Cortex of kidney (tissue), 1 donor: ENCODE measurements at places on chromosomes 5 and 9.

GRCh38 chr5:96566833-96567587 lies 95.2 kb upstream of the CAST start:
- no peak for DNase-seq

- DNase-seq, result no peak
Observed at GRCh38 chr9:91966503-91966902, 16.5 kb upstream of the ROR2 start.

DNA sequence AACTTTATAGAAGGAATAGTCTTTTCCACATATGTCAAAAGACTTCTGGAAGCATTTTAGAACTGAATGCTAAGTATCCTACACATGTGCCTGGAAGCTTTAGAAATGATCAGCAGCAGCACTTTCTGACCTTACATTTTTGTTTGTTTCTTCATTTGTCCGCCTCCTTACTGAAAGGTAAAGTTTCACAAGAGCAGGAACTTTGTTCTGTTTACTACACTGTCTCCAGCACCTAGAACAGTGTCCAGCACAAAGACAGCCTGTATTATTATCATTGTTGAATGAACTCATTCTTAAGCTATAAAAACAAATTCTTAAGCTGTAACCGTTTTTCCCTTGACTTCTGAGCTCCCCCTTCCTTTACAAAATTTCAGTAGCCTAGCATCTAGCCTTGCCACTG lies 14.8 kb downstream of the PIP5K1B start:
- no peak for DNase-seq

GRCh38 chr9:113177251-113177650 lies 26.4 kb downstream of the SLC31A2 start:
- no peak for DNase-seq

DNA sequence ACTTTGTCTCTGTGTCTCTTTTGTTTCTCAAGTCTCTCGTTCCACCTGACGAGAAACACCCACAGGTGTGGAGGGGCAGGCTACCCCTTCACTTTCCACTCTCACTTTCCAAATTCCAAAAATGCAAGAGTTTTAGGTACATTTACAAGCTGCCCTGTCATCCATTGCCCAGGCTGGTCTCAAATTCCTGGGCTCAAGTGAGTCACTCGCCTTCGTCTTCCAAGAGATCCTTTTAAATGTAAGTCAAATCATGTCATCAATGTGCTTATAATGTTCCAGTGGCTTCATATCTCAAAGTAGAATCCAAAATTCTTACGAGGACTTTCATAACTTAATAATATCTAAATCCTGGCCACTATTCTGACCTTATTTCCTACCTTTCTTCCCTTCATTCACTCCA lies 20.4 kb upstream of the UGCG start:
- no peak for DNase-seq

DNA sequence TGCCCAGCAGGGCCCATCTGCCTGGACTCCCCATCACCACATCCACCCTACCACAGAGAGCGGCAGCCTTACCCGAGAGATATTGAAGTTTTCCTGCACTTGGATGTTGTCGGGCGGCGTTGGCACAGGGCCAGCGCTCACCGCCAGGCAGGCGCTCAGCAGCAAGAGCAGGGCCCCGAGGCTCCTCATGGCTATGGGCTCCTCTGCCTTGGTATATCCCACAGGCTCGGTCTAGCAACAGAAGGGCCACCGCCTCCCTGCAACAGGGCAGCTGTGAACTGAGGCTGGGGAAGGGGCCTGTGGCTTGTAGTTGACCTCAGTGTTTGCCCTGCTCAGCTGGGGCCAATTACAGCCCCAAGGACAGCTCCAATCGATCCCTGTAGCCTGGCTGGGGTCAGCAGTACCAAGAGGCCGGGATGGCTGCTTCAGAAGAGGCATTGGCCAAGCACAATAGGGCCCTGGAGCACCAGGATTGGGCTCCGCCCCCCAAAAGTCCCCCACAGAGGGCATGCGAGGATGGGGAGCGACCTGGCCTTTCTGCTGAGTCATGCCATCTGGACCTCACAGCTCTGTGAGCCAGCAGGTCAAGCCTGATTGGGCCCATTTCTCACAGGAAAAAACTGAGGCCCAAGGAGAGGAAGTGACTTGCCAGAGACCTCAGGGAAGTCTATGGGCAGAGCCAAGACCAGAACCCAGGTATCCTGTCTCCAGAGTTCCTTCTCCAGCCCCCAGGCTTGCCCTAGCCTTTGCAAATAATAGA lies at the start of gene AMBP:
Gene AMBP (minus strand): TSS at position 280 of the 760 bp plus-strand sequence. CDS start 91 bp downstream, at position 189.
- DNase-seq, result no peak

GRCh38 chr9:1098551-1098950 lies 48.4 kb downstream of the DMRT2 start:
- no peak for DNase-seq

- no peak for DNase-seq
Observed at GRCh38 chr9:6433410-6433809, 20.4 kb downstream of the UHRF2 start.

- no peak for DNase-seq
Observed at GRCh38 chr5:169770109-169770508, 133.0 kb downstream of the DOCK2 start.

- DNase-seq, result no peak
Observed at GRCh38 chr5:178201927-178202235, 2.5 kb upstream of the HNRNPAB start.
